ENCODE measurements at places on chromosomes 4 and X. TPM values are rescaled to one million over a fixed set of nuclear protein-coding genes. Genes with fewer than 3 reads are reported as not detected.

- DNase-seq: peak; percentile 37
These were observed 11.8 kb upstream of the CPE start for GRCh38 chr4:165367040-165367439.

TCP11X2 gene
- not detected for total RNA-seq

COL4A5 gene
- total RNA-seq: 23.2 TPM

DNA sequence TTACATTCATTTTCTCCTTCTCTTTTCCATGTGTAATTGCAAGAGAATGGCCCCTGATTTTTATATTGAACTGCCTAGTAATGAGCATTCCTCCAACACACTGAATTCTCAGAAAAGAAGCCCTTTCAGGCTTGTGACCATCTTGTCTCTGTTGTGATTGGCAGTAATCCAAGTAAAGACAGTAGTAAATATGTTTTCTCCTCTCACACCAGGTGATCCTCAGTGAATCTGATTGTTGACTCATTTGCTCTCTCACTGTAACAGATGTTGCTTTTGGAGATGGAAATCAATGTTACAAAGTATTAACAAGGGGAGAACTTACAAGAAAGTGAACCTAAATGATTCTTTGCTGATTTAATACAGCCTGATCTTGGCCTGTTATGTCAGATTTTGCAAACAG is 271.0 kb downstream of the AFF2 start:
- peak; percentile 2 for DNase-seq

GRCh38 chr4:152246659-152247058 is 289.2 kb downstream of the FBXW7 start:
- no peak for DNase-seq

CD40LG gene
- total RNA-seq: not detected

GRCh38 chrX:15465896-15466651 is 27.1 kb downstream of the PIR start:
- DNase-seq: peak; percentile 50
